ENCODE measurements at places on chromosomes 12 and 14.

DNA sequence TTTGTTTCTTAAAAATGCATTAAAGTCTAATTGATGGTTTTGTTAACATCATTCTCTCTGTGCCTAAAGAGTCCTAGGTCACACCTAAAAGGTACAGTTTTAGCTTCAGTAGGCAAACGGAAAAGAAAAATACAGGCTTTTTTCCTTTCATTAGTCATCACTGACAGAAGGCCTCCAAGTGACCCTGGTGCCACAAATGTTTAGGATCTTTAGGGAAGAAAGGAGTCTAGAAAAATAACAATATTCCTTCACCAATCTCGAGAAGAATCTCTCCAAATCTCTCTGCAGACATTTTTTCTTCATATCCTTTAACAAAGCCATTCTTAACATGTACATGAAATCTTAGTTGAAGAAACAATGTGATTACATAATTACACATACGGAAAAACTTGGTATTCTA is 2.0 kb downstream of the DENND5B start:
- DNase-seq, result no peak

DNA sequence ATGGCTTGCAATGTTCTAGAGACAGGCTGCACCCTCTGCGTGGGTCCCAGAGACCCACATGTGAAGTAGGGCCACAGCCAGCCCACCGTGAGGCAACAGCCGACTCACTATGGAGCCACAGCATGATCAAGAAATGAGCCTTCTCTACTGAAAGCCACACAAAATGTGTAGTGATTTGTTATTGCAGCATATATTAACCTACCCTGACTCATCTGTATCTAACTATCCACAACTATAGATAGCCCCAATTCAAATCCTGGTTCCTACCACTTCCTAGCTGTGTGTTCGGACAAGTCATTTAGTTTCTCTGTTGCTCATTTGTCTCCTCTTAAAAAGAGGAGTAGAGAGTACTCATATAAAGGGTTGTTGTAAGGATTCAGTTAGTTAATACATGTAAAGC is 1152.3 kb downstream of the BCL11B start:
- DNase-seq, result no peak

DNA sequence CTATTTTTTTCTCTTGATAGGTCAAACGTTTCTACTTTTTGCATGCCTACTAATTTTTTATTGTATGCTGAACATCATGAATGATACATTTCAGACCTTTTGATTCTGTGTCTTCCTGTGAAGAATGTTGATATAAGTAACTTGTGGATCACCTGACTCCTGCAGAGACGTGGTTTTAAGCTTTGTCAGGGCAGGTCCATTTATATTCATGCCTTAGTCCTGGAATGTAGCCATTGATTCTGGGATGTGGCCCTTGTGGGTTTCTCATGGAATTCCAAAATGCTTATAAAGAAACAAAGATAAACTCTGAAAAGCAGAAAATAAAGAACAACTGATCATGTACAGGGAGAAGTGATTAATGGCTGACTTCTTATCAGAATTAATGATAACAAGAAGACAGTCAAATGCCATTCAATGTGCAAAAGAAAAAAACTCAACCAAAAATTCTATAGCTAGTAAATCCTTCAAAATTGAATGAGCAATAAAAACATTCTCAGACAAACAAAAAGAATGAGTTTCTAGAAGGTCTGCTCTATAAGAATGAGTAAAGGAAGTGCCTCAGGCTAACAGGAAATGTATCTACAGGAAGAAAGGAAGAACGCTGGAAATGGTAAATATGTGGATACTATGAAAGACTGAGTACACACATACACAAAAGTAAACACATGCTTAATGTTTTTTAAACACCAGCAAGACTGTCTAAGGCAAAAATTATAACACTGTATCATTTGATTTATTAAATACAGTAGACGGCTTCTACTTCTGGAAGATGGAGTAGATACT is 284.8 kb upstream of the DIO3 start:
- DNase-seq, result no peak

- no peak for DNase-seq
Observed at GRCh38 chr14:96847451-96847850, 50.3 kb downstream of the VRK1 start.

DNA sequence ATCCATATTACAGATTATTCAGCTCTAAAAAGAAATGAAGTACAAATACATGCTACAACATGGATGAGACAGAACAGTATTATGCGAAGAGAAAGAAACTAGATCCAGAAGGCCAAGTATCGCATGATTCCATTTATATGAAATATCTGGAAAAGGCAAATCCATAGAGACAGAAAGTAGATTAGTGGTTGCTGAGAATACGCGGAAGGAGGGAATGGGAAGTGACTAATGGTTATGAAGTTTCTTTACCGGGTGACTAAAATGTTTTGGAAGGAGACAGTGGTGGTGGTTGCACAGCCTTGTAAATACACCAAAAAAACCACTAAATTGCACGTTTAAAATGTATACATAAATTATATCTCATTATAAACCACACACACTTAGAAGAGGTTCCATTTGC is 12.5 kb downstream of the PRDM4 start:
- DNase-seq, result no peak

GRCh38 chr12:32273712-32274111 is 125.6 kb upstream of the FGD4 start:
- no peak for DNase-seq

DNA sequence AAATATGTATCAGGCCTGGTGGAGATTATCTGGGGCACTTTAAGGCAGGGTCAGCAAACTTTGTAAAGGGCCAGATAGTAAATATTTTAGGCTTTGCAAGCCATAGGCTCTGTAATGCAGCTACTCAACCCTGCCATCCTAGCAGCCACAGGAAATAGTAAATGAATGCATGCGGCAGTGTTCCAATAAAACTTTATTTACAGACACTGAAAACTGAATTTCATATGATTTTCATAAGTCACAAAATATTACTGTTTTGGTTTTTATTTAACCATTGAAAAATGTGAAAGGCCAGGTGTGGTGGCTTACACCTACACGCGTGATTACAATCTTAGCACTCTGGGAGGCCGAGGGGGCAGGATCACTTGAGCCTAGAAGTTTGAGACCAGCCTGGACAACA is 3.2 kb upstream of the CAMKK2 start:
- DNase-seq, result no peak

- DNase-seq, result peak; percentile 17
Observed at GRCh38 chr12:105803292-105803691, 335.5 kb downstream of the NUAK1 start.

DNA sequence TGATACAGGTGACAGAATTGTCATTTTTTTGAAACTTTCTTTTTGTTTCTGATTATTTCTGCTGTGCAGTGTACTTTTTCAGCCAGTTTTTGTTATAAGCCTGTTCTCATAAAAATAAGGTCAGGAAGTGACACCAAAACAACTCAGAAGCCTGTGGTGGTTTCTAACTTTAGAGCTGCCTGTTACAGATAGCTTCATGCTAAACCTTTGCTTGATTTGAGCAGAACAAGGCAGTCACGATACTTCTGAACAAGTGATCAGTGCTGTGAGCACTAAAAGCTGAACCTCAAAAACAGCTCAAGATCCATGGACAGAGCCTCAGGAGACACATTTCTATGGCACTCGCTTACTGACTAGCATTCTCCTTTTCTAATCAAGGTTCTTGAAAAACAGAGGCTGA is 82.0 kb downstream of the PRKCH start:
- DNase-seq, result no peak

DNA sequence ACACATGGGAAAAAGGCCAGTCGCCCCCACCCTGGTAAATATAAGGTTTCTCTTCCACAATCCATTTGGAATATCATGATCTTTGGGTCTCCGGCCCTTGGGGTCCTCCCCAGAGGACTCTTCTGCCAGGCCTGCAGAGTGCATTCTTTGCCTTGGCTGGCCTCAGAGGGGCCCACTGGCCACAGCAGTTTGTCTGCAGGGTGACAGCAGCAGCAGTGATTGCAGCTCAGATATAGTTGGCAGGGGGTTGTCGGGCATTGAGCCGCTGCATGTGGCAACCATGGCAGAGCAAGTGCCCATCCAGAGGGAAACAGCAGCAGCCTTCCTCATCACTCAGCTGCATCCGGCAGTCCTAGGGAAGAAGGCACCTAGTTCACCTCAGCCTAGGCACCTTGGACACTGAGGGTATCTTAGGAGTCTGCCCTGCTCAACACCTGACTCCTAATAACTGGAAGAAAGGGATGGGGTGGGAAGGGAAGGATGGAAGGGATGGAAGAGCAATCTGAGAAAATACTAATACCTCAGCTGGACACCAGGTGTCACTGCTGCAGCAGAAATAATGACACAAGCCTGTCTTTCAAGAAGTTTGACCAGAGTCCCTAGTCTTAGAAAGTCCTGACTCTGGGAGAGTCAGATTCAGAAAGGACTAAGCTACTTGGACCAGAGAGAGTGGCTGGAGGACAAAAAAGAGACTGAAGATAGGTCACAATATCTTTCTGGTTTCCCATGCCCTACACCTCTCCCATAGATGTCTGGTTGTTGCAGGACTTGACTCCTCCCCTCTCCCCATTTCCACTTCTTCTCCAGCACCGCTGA is 8.9 kb downstream of the AJUBA start:
- DNase-seq, result peak; percentile 85

- no peak for DNase-seq
Observed at GRCh38 chr14:32027255-32027939, 49.7 kb upstream of the ARHGAP5 start.

DNA sequence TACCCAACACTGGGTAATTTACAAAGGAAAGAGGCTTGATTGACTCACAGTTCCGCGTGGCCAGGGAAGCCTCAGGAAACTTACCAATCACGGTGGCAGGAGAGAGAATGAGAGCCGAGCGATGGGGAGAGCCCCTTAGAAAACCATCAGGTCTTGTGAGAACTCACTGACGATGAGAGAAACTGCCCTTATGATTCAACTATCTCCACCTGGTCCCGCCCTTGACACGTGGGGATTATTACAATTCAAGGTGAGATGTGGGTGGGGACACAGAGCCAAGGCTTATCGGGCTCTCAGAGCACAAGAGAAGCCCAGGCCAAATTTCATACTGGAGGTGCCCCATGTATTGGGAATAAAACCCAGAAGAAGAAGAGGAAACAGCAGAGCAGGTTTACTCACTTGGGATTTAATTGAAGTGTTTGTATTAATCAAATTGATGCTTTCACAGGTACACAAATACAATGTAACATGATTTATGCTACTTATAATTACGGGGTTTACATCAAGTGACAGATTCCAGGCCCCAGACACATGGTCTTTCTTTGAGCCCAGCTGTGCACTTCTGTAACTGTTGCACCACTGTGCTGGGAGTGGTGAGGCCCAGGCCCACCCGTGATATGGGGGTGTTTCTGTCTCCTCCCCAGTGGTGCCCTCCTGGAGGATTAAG is 8.2 kb upstream of the CCDC85C start:
- no peak for DNase-seq

GRCh38 chr14:104899781-104900180 is 24.9 kb upstream of the PLD4 start:
- no peak for DNase-seq

DNA sequence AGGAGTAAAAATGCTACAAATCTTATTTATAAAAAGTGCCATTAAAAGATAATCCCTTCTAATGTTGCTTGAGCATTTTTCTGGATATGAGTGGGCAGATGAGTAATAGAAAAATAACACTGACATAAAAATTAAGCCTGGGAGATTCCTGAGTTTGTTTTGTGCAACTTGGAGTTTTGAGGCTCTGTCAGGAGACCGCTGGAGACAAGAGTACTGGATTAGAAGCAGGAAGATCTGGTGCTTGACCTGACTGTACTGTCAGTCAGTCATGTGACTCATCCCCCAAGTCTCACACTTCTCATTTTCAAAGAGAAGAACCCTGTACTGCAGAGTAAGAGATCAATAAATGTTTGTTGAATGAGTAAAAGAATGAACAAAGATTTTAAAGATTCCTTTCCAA is 29.4 kb downstream of the ANO4 start:
- no peak for DNase-seq

- no peak for DNase-seq
Observed at GRCh38 chr14:105088812-105089745, 23.8 kb upstream of the GPR132 start.

- no peak for DNase-seq
Observed at GRCh38 chr12:129446696-129447095, 457.1 kb downstream of the TMEM132D start.

DNA sequence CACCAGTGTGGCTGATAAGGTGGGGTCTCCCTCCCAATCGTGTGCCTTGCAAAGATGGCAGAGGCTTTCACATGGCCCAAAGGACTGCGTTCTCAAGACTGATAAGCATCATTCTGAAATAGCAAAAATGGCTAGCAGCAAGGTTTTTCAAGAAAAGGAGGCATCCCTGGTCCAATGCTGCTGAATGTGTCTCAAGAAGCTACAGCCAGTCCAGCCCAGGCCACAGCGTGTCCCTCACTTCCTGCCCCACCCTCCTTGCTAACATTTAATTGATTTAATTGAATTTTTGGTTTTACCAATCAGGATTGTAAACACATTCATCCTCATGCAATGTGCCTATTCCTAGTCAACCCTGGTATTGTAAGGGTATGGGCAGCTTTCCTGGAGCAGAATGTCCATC is 55.9 kb downstream of the C14orf132 start:
- no peak for DNase-seq

GRCh38 chr14:90382491-90383125 is 14.2 kb upstream of the CALM1 start:
- DNase-seq, result peak; percentile 83

GRCh38 chr14:80678436-80678835 is 263.1 kb downstream of the CEP128 start:
- DNase-seq, result peak; percentile 15

- DNase-seq, result no peak
Observed at GRCh38 chr12:66929121-66929520, 250.2 kb upstream of the GRIP1 start.

- DNase-seq, result no peak
Observed at GRCh38 chr12:5997260-5997659, 52.2 kb upstream of the ANO2 start.

DNA sequence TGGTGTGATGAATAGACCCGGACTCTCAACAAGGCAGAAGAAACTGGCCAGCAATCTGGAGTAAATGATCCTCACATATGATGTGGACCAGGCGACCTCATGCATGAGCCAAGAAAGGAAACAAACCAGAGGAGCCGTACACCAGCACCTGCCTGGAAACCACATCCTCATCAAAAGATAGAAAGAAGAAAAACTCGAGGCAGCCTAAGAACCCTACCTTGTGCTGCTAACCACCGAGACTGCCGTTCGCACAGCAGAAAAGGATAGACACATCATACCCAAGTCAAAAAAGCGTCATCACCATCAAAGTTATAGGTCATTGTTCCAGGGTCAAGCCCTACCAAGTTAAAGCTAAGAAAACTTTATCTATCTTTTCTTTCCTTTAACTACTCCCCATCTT is 66.7 kb downstream of the RESF1 start:
- DNase-seq, result no peak

DNA sequence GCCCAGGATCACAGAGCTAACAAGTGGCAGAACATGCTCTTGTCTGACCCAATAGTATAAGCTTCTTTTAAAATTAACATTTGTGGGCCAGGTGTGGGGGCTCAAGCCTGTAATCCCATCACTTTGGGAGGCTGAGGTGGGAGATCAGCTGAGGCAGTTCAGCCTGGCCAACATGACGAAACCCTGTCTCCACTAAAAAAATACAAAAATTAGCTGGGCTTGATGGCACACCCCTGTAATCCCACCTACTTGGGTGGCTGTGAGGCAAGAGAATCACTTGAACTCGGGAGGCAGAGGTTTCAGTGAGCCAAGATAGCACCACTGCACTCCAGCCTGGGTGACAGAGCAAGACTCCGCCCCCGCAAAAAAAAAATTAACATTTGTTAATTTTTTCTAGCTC is 33.0 kb upstream of the IL22 start:
- DNase-seq, result no peak
